ENCODE measurements at places on chromosomes 1 and 21.

GRCh38 chr1:85454214-85454613, 10.7 kb downstream of the DDAH1 start:
- DNase-seq, result no peak

DNA sequence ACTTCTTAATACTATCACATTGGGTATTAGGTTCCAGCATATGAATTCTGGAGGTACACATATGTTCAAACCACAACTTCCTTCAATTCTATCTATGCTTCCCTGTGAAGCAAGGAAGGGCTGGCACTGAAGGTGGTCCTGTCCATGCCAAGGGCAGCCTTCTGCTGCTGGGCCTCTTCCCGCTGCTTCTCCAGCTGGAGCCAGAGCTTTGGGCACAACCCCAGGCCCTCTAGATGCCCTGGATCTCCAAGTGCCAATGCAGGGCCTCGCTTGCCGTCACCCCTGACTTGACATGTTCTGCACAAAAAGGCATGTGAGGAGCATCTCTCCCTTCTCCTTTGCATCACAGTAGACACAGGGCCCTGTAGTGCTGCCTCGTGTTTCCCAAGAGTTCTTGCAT, 62.6 kb downstream of the STYXL2 start:
- no peak for DNase-seq

GRCh38 chr1:154798645-154799044, 71.4 kb downstream of the KCNN3 start:
- DNase-seq, result no peak

- DNase-seq, result no peak
Measured at GRCh38 chr1:156464335-156464734, 36.2 kb downstream of the MEF2D start.

DNA sequence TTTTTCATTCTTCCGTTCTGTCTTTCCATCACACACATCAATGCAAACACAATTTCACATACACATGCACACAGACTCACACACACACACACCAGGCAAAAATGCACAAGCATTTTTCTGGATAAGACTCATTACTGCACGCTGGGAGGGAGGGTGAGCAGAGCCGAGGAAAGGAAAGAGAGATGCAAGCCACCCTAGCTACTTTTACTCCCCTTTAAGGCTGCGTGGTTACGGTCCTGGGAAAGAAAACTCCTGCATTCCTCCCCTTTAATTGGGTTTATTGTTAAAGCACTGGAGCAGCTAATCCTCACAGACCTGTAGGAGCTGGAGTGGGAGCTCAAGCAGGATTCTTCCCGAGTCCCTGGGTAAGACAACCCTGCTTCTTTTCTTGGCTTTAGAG, at the start of gene CAMK1G:
Gene CAMK1G (plus strand): TSS at position 307 of the 400 bp plus-strand sequence. CDS start 11,270 bp downstream, outside the sequence.
- no peak for DNase-seq

Measured in progenitor cell of endocrine pancreas (in vitro differentiated cells).